ENCODE measurements at places on chromosomes 3 and 15. TPM values are rescaled to one million over a fixed set of nuclear protein-coding genes. Genes with fewer than 3 reads are reported as not detected.

Gene CHST2
- total RNA-seq = 1.6 TPM

Gene ARGFX
- total RNA-seq = not detected

Gene HEG1
- 14.3 TPM for total RNA-seq

Gene ATP8B4
- 0.04 TPM for total RNA-seq

Gene CDHR4
- total RNA-seq = 0.26 TPM

Gene NME9
- total RNA-seq = 0.19 TPM

Gene ITIH1
- not detected for total RNA-seq

All from A375 (cell line).